NCI-H446 treated with DMSO at 0.1 percent for 48 hours (cell line): ENCODE measurements at places on chromosomes 2 and 18.

GRCh38 chr2:44928483-44929158 lies 12.9 kb upstream of the SIX3 start:
- no peak for DNase-seq

DNA sequence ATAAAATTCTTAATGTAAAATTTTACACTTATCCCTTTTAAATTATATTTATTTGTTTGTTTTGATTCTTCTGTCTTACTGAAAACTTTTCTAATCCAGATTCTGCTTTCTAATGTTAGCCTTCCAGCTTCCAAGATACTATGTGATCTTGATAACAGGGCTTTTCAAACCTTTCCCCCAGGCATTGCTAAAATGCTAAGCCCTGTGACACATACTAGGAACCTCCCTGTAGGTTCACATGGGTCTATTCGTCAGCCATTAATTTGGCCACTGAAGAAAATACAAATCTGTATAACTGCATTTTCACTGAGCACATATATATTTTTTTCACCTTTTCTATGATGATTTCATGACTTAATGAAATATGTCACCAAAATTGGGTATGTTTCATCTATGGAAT lies 92.8 kb upstream of the MAP4K3 start:
- DNase-seq: no peak

- no peak for DNase-seq
Observed at GRCh38 chr2:122539920-122540319, 784.5 kb downstream of the TSN start.

DNA sequence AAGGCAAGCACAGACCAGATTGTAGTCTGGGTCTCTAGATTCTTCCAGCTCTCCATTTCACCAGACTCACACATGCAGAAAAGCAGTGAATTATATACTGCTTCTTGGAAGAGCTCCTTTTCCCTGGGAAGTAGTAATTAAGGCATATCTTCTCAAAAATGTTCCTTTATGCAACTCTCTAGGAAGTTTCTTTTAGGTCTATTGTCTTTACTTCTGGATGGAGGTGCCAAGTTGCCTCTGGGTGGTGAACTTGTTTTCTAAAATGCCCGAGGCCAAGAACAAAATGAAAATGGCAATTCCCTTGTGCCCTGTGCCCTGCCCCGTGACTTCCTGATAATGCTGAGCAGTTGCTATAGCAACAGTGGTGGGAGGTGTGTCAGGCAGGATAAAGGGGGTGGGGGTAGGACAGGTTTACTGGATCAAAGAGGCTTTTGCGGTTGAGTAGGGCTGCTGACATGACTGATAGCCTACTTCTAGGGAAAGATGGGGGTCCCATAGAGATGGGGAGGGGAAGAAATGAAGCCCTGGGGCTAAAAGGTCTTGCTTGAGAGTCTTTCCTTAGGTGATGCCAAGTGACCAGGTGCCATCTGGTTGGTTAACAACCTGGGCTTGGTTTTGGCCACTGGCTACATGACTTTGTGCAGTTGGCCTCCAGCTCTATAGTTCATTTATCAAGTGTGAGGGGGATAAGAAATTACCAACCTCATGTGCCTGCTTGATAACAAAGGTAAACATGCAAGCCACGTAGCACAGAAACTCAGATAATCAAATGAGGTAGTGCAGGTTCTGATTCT lies 11.8 kb downstream of the IGFBP2 start:
- DNase-seq: no peak

- DNase-seq: no peak
Observed at GRCh38 chr2:151200844-151201243, 60.8 kb downstream of the RBM43 start.

DNA sequence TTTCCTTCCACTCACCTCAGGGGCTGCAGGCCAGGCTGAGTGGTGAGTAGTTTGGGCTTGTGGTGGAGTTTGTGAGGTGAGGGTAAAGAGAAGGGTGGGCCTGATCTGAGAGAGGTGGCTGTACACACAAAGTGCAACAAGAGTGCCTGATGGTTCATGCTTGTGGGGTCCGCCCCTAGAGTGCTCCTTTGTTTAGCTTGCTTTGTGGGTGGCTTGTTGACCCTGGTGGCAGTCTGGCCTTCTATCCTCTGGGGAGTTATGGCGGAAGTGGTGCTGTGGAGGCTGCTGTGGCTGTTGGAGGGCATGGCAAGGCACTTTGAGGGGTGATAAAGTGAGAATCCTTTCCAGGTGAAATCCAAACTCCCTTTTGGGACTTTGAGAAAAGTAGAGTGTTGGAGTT lies 10.6 kb downstream of the UBE2F start:
- DNase-seq: no peak

- no peak for DNase-seq
Observed at GRCh38 chr2:218079943-218080913, 11.2 kb downstream of the RUFY4 start.

DNA sequence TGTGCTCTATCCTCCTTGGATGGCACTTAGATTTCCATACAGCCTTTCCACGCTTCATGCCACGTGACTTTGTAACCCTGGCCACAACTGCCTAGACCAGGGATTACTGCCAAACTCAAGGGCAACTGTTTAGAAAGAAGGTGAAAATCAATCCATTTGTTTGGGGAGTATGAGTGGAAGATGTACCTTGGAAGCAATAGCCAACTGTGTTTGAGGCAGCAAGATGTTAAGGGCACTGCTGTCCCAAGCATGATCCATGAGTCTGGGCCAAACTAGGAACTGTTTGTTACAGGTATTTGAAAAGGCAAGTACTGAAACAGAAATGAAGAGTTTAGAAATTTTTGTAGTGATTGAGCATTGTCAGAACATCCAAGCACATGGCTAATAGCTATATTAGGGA lies 138.9 kb downstream of the CDC42EP3 start:
- no peak for DNase-seq

DNA sequence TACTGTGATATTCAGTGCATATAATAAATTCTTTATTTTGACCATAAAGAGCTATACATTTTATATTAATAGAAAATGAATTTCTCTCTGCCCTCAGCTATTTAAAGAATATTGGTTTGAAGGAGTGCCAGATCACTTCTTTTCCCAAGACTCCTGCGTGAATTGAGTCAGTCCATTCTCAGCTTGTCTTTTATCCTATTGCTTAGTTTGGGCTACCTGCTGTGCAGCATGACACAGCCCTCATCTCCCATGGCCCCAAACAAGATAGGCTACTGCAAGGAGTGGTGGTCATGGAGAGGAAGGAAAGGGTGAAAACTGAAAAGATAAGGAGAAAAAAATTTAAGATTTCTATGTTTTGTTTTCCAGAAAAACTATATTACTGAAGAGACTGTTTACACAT lies 10.1 kb upstream of the FBXO11 start:
- no peak for DNase-seq

GRCh38 chr2:209636076-209636475 lies 135.6 kb upstream of the UNC80 start:
- peak; percentile 61 for DNase-seq

DNA sequence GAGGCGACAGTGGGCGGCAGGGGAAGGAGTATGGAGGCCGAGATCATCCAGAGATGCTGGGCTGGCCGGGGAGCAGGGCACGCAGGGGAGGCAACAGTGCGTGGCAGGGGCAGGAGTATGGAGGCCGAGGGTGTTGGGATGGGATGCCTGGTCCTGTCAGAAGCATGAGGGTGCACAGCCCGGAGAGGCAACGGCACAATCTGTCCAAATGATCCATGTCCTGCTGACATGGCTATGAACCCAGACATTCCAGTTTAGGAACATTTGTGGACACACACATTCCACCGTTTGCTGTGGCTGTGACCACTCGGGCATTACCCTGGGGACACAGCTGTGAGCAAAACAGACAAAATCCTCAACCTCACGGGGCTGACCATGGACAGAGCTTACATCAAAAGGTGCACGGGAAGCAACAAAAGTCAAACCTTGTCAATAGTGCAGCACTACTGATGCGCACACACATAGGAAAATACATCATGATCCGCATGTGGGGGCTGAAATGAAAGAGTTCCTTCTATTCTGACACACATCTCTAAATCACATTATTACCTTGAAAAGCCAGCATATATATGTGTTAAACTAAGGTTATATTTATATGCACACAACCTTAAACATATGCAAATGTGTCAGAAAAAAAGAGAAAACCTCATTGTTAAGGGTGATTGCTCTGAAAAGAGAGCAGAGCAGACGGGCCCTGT lies 144.0 kb upstream of the GPC1 start:
- DNase-seq: no peak

DNA sequence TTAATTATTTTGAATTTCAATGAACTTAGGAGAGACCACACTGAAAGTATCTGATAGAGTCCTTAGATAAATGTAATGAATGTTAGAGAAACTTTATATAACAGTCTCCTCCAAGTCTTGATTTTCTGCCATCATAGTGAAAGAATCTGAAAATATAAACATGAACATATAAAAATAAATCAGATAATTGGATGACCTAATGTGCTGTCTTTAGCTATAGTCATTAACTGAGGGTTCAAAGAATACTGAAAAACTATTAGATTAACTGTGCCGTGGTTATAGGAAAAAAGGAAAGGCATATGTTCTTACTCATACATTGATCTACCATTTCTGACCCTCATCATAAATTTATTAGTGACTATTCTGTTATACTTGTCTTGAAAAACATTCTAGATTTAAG lies 47.0 kb upstream of the SPAG16 start:
- no peak for DNase-seq

- no peak for DNase-seq
Observed at GRCh38 chr2:218776488-218776887, 5.5 kb upstream of the CYP27A1 start.

- DNase-seq: no peak
Observed at GRCh38 chr2:208548700-208549099, 142.1 kb downstream of the PTH2R start.

DNA sequence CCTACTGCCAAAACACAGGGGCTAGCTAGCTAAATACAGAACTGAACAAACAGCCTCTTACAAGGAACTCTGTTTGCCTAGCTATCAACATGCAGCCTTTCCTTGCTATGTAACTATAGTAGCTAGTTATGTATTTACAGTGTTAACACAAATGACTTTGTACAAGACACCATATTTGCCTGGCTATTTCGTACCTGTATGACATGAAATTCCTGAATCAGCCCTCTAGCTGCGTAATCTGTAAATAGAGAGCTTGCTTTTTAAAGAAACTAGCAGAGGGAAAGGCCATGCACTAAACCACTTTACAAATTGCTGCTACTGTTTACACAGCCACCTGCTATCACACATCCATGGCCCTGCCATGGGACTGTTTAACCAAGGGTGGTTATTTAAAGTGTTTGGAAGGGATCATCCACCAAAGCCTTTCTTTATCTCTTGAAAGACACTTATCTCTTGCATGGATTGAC lies 248.7 kb downstream of the TFCP2L1 start:
- no peak for DNase-seq

DNA sequence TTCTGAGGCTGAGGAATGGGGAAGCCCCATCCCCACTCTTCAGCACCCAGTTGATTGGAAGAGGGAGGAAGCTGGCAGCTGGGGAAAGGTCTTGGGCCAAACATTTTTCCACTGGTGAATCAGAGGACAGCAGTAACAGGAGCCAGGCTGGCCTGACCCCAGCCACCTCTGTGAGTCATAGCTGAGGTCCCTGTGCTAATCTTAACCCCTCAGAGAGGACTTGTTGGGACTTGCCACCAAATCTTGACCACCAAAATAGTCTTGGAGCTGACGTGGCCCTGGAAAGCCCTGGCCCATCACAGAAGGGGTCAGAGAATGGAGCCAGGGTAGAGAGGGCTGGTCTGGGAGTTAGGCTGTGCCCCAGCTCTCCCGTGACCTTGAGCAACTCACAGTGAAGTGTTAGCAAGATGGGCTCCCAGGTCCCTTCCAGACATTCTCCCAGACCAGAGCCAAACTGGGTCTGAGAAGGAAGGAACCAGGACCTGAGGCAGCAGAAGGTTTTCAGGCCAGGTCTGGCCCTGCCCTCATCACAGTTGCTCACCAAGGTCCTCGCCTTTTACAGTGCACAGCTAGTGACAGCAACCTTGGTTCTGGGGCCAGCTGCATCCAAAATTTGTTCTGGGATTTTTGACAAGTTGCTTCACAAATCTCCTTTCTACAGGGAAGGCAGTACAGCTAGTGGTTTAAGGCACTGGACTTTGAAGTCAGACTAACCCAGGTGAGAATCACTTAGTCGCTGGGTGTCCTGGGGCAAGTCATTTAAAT lies 266.6 kb downstream of the CYP26B1 start:
- DNase-seq: no peak

- no peak for DNase-seq
Observed at GRCh38 chr2:176105730-176106580, 1.1 kb upstream of the HOXD11 start.

GRCh38 chr2:42999856-43000241 lies 207.5 kb upstream of the HAAO start:
- no peak for DNase-seq
